ENCODE measurements at places on chromosomes 7 and 10.

GRCh38 chr10:23293973-23294590 lies 50.5 kb downstream of the C10orf67 start:
- DNase-seq = no peak

DNA sequence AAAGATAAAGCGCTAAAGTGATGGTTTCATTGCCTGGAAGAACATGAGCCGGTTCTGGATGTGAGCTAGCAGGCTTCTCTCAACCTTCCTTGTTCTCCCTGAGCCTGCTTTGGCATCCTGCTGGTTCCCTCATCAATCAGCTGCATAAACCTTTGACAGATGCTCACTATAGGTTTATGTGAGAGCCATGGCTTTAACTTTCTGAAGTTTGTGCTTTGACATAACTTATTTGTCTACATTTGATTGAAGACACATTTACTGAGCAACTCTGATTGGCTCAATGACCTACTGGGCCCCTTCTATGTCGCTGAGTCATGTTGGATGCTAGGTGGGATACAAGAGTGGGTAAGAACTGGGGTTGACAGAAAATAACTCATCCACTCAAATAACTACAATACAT lies 192.0 kb downstream of the ADAM12 start:
- DNase-seq = no peak

- DNase-seq = peak; percentile 59
These were observed 105.8 kb downstream of the ARHGAP21 start for GRCh38 chr10:24617771-24618396.

- peak; percentile 77 for DNase-seq
These were observed 759 bp downstream of the FGFBP3 start for GRCh38 chr10:91908337-91909116.

GRCh38 chr7:123792547-123792946 lies 43.7 kb upstream of the WASL start:
- no peak for DNase-seq

DNA sequence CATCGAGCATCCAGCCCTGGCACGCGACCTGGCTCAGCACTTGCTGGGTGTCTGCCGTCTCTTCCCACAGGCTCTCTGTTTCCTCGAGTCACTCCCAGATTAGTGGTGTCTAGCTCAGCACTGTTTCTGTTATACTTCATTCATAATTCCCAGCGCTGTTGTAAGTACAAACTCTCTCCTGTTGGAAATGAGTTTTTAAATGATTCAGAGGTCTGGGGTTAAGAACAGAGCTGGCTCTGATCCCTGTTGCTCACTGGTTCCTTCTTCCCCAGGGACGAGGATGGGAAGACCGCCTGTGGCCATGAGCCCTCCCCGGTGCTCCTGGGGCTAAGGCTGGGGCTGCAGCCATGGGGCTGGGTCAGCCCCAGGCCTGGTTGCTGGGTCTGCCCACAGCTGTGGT lies 17.3 kb upstream of the C10orf95 start:
- DNase-seq = no peak

- DNase-seq = no peak
These were observed 233.0 kb upstream of the MKLN1 start for GRCh38 chr7:131094685-131095084.

DNA sequence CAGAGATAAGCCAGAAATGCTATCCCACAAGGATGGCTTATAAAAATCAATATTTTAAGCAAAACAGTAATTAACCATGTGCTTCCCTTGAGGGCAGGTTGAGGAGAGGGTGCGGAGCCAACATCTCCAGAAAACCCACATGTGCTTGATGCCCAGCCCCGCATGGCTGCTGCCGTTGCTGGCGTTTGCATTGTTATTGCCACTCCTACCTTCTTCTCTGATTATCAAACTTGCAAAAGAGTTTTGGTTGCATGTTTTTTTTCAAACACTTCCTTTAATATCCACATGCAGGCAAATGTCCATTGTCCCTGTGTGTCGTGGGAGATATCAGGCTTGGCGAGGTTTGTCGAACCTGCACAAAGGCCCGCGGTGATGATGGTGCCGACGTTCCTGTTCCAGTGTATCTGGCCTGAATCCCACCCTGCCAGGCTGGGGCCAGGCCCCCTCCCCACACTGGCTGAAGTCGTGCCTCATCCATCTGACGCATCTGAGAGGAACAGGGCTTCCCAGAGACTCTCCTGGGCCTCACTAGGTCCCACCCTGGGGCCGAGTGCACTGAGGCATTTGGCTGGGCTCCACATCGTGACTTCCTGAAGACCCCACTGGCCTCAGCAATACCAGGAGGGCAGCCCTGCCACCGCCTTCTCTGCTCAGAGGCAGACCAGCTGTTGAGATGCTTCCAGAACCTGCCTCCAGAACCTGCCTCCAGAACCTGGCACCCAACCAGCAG lies 40.9 kb downstream of the TCERG1L start:
- DNase-seq = no peak

GRCh38 chr7:155979994-155980393 lies 167.7 kb upstream of the SHH start:
- DNase-seq = no peak

DNA sequence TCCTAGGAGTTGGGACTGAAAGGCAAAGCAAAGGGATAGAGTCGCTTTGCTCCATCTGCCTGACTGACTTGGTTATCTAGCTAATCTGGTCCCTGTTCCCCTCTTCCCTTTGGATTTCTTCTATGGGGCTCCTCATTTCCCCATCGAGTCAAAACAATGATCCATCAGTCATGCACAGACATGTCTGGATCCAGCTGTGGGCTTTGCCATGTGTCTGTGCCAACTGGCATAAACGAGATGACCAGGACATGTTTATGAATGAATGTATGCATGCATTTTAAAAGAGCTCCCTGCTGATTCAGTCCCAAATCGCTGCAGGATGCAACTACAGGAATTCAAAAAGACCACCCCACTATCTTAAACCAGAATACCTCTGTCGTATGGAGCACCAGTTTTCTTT lies 122.0 kb downstream of the ARL4A start:
- no peak for DNase-seq

- peak; percentile 30 for DNase-seq
These were observed 39.8 kb upstream of the C10orf67 start for GRCh38 chr10:23384364-23384763.

DNA sequence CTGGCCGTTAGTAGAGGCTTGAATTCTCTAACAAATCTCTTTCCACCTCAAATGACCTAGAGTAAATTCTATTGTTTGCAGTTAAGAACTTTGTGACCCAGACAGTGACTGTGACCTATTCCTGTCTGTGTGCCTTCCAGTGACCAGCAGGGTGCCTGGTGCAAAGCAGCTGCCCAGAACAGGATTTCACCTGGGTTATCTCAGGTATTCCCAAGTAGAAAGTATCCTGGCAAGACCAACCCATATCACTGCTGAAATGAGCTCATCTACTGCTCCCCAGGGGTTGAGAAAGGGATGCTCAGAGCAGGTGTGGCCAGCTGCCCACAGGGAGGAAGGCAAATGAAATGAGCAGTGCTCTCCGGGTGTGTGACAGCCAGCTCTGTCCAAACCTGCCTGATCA lies 2.1 kb upstream of the MSMB start:
- no peak for DNase-seq

DNA sequence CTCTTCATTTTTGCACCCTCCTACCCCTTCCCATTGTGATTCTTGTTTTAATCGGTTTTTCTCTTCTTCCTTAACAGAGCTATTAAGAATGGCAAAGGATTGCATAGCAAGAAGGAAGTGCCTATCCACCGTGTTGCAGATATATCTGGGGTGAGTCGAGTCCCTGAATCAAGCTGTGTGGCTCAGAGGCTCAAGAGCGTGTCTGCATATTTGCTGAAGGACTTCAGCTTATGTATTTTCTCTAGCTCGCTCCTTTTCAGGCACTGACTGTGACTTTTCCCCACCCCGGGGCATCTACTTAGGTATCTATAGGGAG lies 126.6 kb downstream of the LRRC4 start:
- DNase-seq = no peak

DNA sequence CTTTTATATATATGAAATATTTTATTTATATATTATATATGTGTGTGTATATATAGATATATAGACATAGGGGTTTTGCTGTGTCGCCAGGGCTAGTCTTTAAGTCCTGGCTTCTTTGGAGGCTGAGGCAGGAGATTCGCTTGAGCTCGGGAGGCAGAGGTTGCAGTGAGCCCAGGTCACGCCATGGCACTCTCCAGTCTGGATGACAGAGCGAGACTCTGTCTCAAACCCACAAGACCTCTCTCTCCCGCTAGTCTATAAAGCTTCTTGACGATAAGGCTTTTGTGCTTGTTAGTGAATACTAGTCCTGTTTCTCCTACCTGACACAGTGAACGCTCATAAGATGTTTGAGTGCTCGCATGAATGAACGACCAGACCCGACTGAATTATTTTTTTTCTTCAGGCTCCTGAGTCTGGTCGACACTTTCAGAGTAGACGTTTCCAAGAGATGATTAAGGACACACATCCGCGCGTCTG lies 577 bp upstream of the DDX21 start:
- no peak for DNase-seq

DNA sequence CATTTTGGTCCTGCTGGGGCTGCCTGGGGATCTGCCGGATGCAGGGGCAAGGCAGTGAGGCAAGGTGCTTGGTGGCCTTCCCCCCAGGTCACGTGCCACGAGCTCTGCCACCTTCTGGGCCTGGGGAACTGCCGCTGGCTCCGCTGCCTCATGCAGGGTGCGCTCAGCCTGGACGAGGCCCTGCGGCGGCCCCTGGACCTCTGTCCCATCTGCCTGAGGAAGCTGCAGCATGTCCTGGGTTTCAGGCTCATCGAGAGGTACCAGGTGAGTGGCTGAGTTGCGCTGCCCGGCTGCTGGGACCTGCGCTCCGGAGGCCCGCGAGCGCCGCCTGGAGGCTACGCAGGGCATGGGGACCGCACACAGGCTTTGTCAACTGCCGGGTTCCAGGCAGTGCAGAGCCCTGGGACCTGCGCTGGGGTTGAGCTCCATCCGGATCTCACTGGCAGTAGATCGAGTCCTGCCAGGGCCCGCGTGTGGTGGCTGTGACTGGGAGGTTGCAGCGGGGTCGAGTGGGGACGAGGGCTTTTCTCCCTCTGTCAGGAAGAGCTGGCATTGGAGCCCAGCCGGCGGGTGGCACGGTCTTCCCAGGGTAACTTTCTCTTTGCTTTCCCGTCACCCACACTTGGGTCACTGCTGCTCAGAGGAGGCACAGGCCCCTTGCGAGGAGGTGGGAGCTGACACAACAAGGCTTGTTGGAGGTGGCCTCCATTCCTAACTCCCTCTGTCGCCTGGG lies 21.7 kb downstream of the AMZ1 start:
- peak; percentile 55 for DNase-seq

GRCh38 chr10:69344591-69345252 lies 66.4 kb downstream of the HK1 start:
- DNase-seq = no peak

DNA sequence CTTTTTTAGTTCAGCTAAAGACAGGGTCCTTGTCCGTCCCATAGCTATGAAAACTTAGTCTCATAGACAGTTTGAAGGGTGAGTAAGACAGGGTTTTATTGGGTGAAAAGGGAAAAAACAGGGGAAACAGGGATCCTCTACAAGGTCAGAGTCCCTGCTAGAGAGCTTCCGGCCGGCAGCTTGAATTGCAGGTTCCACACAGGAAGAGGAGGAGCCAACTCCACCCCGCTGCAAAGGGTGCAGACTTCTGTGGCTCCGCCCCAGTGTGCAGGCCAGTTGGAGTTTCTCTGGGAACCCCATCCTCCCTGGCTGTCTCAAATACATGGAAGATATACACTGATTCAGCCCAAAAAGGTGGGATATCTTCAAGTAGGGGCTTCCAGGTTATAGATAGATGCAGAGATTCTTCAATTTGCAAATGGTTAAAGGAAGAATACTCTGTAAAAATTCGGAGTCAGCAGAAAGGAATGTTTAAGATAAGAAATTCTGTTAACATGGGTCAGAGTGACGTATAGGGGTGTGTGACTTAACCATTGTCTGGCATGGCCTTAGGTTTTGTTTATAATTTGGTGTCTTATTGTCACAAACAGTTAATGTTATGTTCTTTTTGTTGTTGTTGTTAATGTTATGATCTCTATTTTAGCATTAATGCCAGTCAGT lies 34.6 kb upstream of the HECW1 start:
- peak; percentile 71 for DNase-seq

DNA sequence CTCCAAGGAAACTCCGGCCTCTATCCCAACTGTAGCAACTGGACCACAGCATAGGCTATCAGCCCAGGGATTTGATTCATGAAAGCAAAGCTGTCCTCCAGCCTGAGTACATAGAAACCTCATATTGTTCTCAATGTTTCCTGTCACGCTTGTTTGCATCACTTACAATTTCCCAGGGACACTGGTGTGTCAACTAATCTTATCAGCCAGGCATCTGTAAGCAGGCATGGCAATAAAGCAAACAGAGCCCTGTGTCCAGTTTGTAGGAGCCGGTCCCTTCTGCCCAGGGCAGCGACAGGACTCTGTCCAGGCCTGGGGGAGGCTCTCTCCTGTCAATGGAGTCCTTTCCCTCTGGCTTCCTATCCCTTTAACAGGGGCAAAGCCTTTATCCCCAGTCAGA lies 23.0 kb upstream of the CDHR3 start:
- no peak for DNase-seq

DNA sequence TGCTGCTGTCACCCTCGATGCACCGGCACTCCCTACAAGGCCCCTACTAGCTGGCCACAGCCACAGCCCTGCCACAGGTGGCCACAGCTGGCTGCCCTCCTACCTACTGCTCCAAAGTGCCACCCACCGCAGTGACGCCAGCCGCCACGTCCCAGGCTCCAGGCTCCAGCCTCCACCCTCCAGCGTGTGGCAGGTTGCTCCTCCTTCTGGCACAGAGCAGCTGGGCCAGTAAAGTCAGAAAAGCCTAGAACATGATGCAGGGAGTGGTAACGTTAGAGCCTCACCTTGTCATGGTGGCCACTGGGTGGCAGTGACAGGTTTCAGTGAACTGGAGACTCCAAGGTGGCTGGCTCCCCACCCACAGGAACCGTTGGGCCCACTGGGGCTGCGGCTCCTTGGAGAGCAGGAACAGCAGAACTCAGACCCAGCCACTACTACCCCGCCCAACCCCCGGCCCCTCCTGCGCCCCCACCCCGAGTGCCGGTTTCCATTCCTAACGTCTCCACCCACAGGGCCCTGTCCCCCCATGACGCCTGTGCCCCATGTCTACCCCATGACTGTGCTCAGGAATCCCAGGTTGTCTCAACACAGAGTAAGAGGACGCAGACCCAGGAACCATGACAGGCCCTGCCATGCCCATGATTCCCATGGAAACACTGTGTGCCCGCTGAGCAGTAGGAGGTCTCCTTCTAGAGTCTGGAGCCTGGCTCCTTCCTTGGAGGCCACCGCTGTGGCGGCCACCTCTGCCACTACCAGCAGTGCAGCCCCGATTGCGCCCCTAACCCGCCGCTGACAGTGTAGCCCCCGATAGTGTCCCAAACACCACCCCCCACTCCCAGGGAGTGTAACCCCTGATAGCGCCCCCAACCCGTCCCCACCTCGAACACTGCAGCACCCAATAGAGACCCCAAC lies 52.3 kb upstream of the ZNF33B start:
- DNase-seq = no peak

DNA sequence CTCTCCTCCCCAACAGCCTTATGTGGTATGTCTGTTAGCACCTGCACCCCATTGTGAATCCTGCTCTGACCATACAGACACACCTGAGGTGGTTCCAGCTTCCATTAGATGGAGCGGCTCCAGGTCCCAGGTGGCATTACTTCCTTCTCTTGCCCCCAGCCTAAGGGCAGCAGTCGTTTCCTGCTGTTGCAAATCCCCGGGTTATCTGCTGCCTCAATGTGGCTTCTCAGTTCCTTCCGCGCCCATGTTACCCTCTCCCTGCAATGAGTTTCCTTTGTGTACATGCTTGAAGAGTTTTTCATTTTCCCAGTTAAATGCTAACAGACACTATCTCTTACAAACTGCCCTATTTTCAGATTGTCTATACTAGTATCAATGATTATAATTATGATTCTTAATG lies 62.8 kb upstream of the PRKCQ start:
- DNase-seq = no peak

- DNase-seq = no peak
These were observed 426.5 kb upstream of the NFE2L3 start for GRCh38 chr7:25725451-25725850.
